ENCODE measurements at places on chromosomes 16 and 17. TPM values are rescaled to one million over a fixed set of nuclear protein-coding genes. Genes with fewer than 3 reads are reported as not detected.
A peak's percentile ranks its signal among the peaks of the same experiment; 100 is the strongest.

MMP2 gene
- total RNA-seq: not detected

MYL11 gene
- total RNA-seq: 0.69 TPM

OR1A1 gene
- total RNA-seq: not detected

SLC16A13 gene
- 8.3 TPM for total RNA-seq

SPNS2 gene
- total RNA-seq: 0.07 TPM

CHRNE gene
- 0.59 TPM for total RNA-seq

RNF227 gene
- 5.6 TPM for total RNA-seq

TEX19 gene
- total RNA-seq: not detected

NPIPA3 gene
- 2.5 TPM for total RNA-seq

TMEM220 gene
- total RNA-seq: 2.1 TPM

- peaks cover 5% of the 10 kb centered on the region for H3K4me1 ChIP-seq
- no peaks in the 10 kb centered on the region for H3K27me3 ChIP-seq
- DNase-seq: no peak
- H3K4me3 ChIP-seq: no peak within 1 kb of the TSS
Observed at GRCh38 chr16:87936375-87937230, at the start of gene CA5A. TSS of gene CA5A (minus strand) at chr16:87936529. CDS start at chr16:87936450, 79 bp downstream.

DNA sequence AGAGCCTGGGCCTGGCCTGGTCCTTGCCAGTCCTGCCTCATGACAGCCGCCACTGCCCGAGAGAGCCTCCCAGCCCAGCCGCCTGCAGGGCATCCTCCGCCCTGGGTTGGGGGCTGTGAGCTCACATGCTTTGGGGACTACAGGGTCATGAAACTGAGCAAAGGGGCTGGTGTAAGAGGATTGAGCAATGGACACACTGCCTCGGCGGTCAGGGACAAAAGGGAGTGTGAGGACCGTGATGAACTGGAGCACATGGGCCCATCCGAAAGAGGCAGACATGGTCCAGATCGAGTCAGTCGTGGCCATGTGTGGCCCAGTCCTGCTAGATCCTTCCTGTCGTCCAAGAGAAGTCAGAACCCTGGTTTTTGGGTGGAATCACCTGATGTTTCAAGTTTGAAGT, 52.3 kb downstream of the GSG1L start:
- DNase-seq: no peak
- H3K4me3 ChIP-seq: no peak overlapping the region
- H3K27ac ChIP-seq: no peak overlapping the region

GRCh38 chr16:79593074-79593531, 7.4 kb downstream of the MAF start:
- peaks cover 20% of the 10 kb centered on the region for H3K27me3 ChIP-seq
- no peak for DNase-seq
- peaks cover 28% of the 10 kb centered on the region for H3K36me3 ChIP-seq

DNA sequence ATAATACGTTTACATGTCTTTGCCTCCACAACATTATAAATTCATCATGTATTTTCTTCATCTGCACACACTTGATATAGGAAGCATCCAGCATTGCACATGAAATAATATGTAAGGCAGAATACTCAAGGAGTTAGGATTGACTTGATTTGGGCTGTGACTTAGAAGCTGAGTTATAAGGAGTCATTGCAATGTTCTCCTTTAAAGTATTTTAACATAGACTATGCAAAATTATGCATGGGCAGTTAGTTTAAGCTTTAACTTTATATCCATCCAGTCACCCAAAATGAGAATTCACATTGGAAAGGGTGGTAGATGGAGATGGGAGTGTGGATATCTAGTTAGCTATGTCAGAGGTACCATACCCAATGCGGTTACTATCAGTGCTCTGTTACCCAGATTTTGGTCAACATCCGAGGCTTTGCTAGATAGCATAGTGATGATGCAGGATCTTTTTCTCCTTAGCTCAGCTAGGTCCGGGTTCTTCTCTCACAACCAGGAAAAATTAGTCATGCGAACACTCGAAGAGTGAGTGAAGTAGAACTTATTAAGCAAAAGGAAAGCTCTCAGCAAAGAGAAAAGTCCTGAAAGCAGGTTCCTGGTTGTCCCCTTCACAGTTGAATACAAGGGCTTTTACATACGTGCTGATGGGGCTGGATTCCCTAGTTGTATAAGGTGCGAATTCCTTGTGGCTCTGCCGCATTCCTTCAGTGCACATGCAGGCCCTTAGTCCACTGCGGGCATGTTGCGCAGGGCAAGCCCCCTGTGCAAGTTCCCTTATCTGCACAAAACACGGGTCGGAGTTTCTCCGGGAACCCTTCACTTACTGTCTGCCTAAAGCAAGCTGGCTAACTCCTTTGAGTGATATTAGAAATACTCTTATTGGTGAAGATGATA, 73.1 kb upstream of the FAM20A start:
- peaks cover 13% of the 10 kb centered on the region for H3K27me3 ChIP-seq
- H3K27ac ChIP-seq: no peak overlapping the region
- no peak overlapping the region for H3K4me3 ChIP-seq
- DNase-seq: no peak

GRCh38 chr17:59754552-59754951, 47.1 kb downstream of the VMP1 start:
- DNase-seq: no peak
- H3K36me3 ChIP-seq: peaks cover 39% of the 10 kb centered on the region
- no peaks in the 10 kb centered on the region for H3K27me3 ChIP-seq
- H3K4me1 ChIP-seq: peaks cover 70% of the 10 kb centered on the region
- peak overlapping the region; percentile 92 for H3K27ac ChIP-seq

DNA sequence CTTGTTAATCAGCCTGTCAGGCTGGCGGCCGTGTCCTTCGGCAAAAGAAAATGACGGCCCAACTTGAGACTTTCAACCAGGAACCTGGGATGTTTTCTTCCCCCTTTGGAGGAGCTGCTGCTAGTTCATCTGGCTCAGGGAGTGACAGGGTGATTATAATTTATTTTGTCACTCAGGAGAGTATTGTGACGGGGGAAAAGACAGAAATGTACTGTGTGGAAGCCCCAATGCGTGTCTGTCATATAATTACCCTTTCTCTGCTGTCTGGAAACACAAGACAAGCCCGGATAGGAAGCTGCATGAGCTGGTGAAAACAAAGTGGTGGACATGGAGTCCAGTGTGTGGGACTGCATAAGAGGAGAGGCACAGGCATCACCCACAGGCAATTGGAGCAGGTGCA, 326.2 kb upstream of the HSBP1 start:
- H3K4me1 ChIP-seq: no peaks in the 10 kb centered on the region
- H3K27me3 ChIP-seq: no peaks in the 10 kb centered on the region
- no peak overlapping the region for H3K27ac ChIP-seq

DNA sequence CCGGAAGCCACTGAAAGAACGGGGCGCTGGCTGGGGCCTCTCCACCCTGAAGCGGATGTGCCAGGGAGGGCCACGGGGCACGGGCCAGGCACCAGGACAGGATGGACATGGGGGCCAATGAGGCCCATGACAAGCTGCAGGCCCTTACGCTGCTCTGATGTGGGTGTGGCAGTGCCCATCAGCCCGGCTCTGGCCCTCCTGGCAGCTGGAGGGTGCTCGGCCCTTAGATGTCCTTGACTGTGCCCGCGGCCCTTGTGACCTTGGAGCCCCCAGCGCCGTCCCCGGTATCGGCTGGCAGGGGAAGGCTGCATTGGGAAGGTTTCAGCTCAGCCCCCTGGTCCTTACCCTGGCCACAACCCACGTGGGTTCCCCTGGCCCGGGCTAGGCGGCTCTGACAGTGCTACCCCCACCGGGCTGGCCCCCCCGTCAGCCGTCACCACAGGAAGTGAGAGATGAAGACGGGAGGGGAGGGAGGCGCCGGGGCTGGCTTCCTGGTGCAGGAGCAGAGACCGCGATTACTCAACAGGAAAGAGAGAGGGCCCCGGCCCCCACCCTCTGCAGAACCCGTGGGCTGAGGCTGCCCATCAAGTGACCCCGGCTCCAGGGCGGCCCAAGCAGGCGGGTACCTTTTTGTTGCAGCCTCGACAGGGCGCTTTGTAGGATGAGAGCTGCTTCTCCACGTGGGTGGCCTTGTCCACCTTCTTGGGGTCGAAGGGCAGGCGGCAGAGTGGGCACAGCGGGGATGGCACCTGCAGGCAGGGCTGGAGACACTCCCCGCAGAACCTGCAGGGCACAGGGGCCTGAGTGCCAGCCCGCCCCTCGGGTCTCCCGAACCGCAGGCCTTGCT, 5.3 kb downstream of the RNF166 start:
- peaks cover 55% of the 10 kb centered on the region for H3K4me1 ChIP-seq
- peak overlapping the region; percentile 97 for H3K27ac ChIP-seq
- H3K4me3 ChIP-seq: peak overlapping the region; percentile 92
- peaks cover 33% of the 10 kb centered on the region for H3K36me3 ChIP-seq
- peak; percentile 98 for DNase-seq
- no peaks in the 10 kb centered on the region for H3K27me3 ChIP-seq

- no peaks in the 10 kb centered on the region for H3K27me3 ChIP-seq
- no peak overlapping the region for H3K4me3 ChIP-seq
- peaks cover 64% of the 10 kb centered on the region for H3K36me3 ChIP-seq
- H3K4me1 ChIP-seq: peaks cover 79% of the 10 kb centered on the region
- peak overlapping the region; percentile 87 for H3K27ac ChIP-seq
- no peak for DNase-seq
Observed at GRCh38 chr17:28944862-28945741, 6.2 kb downstream of the PHF12 start.

- H3K4me1 ChIP-seq: no peaks in the 10 kb centered on the region
- no peaks in the 10 kb centered on the region for H3K36me3 ChIP-seq
- H3K4me3 ChIP-seq: no peak overlapping the region
Observed at GRCh38 chr16:65041667-65042066, 80.2 kb downstream of the CDH11 start.

GRCh38 chr16:29899516-29900101, at the start of gene SEZ6L2:
TSS of gene SEZ6L2 (minus strand) at chr16:29899550. CDS start at chr16:29899019, 531 bp downstream.
- peaks cover 13% of the 10 kb centered on the region for H3K4me1 ChIP-seq
- no peak within 1 kb of the TSS for H3K27ac ChIP-seq
- peak within 1 kb of the TSS; percentile 74 for H3K4me3 ChIP-seq
- peak; percentile 87 for DNase-seq

DNA sequence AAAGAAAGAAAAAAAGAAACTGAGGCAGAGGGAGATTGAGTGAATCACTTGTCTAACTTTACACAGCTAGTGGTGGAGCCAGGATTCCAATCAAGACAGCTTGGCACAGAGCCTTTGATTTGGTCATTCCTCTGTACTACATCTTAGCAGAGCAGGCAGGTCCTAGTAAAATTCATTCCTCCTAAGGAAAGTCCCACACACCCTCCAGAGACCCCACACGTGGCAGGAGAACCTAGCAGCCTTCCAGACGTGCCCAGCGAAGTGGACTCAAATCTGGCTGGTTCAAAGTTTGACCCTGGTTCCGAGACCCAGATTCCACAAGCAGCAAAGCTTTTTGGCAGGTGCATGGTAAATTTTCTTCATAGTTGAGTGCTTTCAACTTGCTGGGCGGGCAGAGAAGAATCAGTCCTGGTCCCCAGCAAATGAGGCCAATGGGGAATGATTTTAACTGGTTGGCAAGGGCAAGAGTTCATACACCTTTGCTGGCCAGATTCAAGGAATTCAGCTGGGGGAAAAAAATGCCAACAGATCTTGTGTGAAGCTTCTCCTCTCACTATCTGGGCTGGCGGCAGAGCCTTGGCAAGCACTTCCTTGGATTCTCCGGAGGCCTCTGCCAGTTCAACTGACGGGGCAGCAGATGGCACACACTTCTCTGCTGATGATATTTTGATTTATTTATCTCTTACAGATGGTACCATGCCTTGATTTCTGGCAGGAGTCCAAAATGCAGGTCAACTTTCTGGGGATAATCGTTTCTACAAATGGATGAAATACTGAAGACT, 82.4 kb downstream of the GSG1L start:
- no peak overlapping the region for H3K4me3 ChIP-seq
- H3K27me3 ChIP-seq: peaks cover 8% of the 10 kb centered on the region
- H3K36me3 ChIP-seq: no peaks in the 10 kb centered on the region
- DNase-seq: no peak

GRCh38 chr16:57677622-57678369, 9.7 kb downstream of the ADGRG3 start:
- no peaks in the 10 kb centered on the region for H3K36me3 ChIP-seq
- no peak overlapping the region for H3K27ac ChIP-seq
- DNase-seq: no peak
- no peaks in the 10 kb centered on the region for H3K27me3 ChIP-seq
- no peaks in the 10 kb centered on the region for H3K4me1 ChIP-seq

GRCh38 chr17:33292201-33292980, 704 bp downstream of the ASIC2 start:
- H3K4me3 ChIP-seq: no peak overlapping the region
- peaks cover 54% of the 10 kb centered on the region for H3K27me3 ChIP-seq
- H3K27ac ChIP-seq: no peak overlapping the region
- peaks cover 7% of the 10 kb centered on the region for H3K4me1 ChIP-seq
- no peaks in the 10 kb centered on the region for H3K36me3 ChIP-seq
- DNase-seq: peak; percentile 8

GRCh38 chr16:84581158-84581557, 36.7 kb downstream of the COTL1 start:
- no peaks in the 10 kb centered on the region for H3K27me3 ChIP-seq
- no peak for DNase-seq
- H3K4me3 ChIP-seq: no peak overlapping the region

- H3K4me3 ChIP-seq: no peak overlapping the region
- peaks cover 14% of the 10 kb centered on the region for H3K4me1 ChIP-seq
- H3K27me3 ChIP-seq: peaks cover 37% of the 10 kb centered on the region
- DNase-seq: peak; percentile 75
Observed at GRCh38 chr17:38667099-38667786, 7.5 kb downstream of the EPOP start.

DNA sequence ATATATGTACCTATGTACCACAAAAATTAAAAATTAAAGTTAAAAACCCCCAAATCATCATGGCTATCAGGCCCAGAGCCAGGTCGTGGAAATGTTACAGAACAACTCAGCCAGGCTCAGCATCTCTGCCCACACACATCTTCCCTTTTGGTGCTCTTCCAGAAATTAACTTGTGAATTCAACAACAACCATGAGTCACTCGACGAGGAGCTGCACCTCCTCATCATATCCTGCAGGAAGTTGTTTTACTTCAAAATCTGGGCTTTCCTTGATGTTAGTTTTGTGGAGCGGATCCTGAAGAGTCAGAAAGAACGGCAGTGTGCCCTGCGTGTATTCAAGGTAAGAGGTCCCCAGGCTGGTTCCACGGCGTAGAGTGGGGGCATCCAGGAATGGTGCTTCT, 10.6 kb downstream of the FBXO39 start:
- peaks cover 32% of the 10 kb centered on the region for H3K27me3 ChIP-seq
- no peaks in the 10 kb centered on the region for H3K36me3 ChIP-seq
- no peak for DNase-seq
- H3K27ac ChIP-seq: no peak overlapping the region

DNA sequence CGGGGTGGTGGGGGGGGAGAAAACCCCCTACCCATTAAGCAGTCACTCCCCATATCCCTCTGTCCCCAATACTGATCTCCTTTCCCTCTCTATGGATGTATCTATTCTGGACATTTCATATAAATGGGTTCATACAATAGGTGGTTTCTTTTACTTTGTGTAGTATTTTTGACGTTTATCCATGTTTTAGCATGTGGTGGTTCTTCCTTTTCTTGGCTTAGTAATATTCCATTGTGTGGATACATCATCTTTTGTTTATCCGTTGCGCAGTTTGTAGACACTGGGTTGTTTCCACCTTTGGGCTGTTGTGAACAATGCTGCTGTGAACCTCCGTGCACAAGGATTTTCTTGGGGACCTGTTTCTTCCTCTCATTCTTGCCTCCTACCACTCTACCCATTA, 12.6 kb downstream of the LDHD start:
- H3K27ac ChIP-seq: no peak overlapping the region
- H3K27me3 ChIP-seq: no peaks in the 10 kb centered on the region
- H3K4me3 ChIP-seq: no peak overlapping the region

- no peak overlapping the region for H3K27ac ChIP-seq
- no peak overlapping the region for H3K4me3 ChIP-seq
- DNase-seq: no peak
- H3K36me3 ChIP-seq: no peaks in the 10 kb centered on the region
Observed at GRCh38 chr16:49587511-49587910, 213.9 kb downstream of the C16orf78 start.

GRCh38 chr17:33080091-33080490, 88.4 kb downstream of the SPACA3 start:
- H3K27ac ChIP-seq: no peak overlapping the region
- H3K4me1 ChIP-seq: no peaks in the 10 kb centered on the region

All from activated CD4-positive, alpha-beta T cell treated with anti-CD3 and anti-CD28 coated beads for 36 hours (primary cell).